ENCODE measurements at places on chromosomes 5 and 9.

DNA sequence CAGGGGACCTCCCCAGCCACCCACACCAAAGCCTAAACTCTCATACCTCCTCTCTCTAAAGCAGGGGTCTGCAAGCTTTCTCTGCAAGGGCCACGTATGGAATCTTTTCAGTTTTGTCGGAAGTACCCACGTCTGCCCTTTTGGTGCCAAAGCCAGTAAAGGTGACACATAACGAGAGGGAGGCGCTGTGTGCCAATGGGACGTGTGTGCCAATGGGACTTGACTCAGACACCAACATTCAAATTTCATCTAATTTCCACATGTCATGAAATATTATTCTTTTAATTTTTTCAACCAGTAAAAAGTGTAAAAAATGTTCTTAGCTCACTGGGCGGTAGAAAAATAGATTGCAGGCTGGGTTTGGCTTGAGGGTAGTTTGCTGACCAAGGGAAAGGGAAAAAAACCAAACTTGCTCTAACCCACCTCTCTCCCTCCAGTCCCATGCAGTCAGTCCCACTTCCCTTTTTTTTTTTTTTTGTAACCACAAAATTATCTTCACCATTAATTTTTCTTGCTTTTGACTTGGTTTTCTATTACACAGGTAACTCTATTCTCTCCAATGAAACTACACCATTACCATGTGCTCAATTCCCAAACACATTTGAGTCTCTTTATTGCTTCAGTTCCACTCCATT is 25.5 kb downstream of the OR2V1 start:
- no peak overlapping the region for H3K27ac ChIP-seq
- peaks cover under 1% of the 10 kb centered on the region for H3K27me3 ChIP-seq
- H3K4me3 ChIP-seq, result no peak overlapping the region
- no peaks in the 10 kb centered on the region for H3K36me3 ChIP-seq

GRCh38 chr5:72557167-72558045 is 50.2 kb upstream of the ZNF366 start:
- DNase-seq, result peak; percentile 65
- no peaks in the 10 kb centered on the region for H3K36me3 ChIP-seq
- no peaks in the 10 kb centered on the region for H3K27me3 ChIP-seq
- peak overlapping the region; percentile 36 for H3K4me3 ChIP-seq

DNA sequence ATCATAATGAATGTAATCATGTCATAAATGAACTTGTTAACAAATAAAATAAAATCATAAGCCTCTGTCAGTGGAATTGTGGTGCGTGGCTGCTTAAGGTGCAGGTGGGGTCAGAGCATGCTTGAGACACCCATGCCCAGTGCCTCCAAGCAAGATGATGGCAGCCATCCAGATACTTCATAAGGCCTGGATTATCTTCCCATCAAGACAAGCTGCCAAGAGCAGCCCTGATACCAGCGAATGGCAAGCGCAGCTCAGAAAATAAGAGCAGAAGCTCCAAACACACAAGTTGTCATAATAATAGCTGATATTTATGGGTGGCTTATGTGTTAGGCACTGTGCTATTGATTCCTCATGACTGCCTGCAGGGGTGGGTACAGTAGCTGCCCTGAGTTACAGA is 21.8 kb upstream of the LMX1B start:
- DNase-seq, result no peak
- H3K4me1 ChIP-seq, result peaks cover 8% of the 10 kb centered on the region
- no peak overlapping the region for H3K4me3 ChIP-seq
- peaks cover 54% of the 10 kb centered on the region for H3K27me3 ChIP-seq
- H3K27ac ChIP-seq, result no peak overlapping the region

GRCh38 chr5:132556153-132556762 is 519 bp upstream of the RAD50 start:
- peaks cover 7% of the 10 kb centered on the region for H3K4me1 ChIP-seq
- no peak for DNase-seq
- H3K27me3 ChIP-seq, result no peaks in the 10 kb centered on the region
- H3K27ac ChIP-seq, result peak overlapping the region; percentile 90
- H3K36me3 ChIP-seq, result peaks cover 11% of the 10 kb centered on the region
- peak overlapping the region; percentile 58 for H3K4me3 ChIP-seq

DNA sequence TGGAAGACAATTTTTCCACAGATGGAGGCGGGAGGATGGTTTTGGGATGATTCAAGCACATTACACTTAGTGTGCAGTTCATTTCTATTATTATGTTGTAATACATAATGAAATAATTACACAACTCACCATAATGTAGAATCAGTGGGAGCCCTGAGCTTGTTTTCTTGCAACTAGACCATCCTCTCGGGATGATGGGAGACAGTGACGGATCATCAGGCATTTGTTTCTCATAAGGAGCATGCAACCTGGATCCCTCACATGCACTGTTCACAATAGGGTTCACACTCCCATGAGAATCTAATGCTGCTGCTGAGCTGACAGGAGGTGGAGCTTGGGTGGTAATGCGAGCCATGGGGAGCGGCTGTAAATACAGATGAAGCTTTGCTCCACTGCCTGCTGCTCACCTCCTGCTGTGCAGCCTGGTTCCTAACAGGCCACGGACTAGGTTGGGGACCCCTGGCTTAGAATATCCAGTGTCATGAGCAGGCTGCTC is 1.6 kb downstream of the STKLD1 start:
- no peaks in the 10 kb centered on the region for H3K27me3 ChIP-seq
- peaks cover 10% of the 10 kb centered on the region for H3K36me3 ChIP-seq
- no peak overlapping the region for H3K4me3 ChIP-seq
- no peak for DNase-seq

DNA sequence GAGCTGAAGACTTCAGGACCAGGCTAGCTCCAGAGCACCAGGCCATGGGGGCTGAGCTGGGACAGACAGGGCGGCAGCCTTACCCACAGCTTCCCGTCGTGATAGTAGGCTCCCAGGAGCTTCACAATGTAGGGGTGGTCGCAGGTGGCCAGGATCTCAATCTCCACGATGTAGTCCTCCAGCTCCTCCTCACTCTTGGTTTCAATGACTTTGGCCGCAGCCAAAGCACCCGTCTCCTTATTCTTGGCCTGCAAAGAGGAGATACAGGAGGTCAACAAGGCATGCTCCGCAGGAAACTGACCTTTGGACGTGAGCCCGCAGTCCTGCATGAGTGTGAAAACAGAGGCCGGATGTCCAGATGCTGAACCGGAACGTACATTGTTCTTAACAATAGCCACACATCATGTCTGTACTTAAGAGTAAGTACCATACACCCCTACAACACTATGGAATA is 31.5 kb downstream of the STK10 start:
- peak; percentile 33 for DNase-seq
- H3K27ac ChIP-seq, result no peak overlapping the region
- H3K27me3 ChIP-seq, result no peaks in the 10 kb centered on the region
- no peak overlapping the region for H3K4me3 ChIP-seq
- no peaks in the 10 kb centered on the region for H3K36me3 ChIP-seq

GRCh38 chr5:139131062-139131461 is 67.1 kb downstream of the SIL1 start:
- no peaks in the 10 kb centered on the region for H3K27me3 ChIP-seq
- no peak overlapping the region for H3K4me3 ChIP-seq
- H3K36me3 ChIP-seq, result no peaks in the 10 kb centered on the region
- H3K27ac ChIP-seq, result no peak overlapping the region
- peaks cover 9% of the 10 kb centered on the region for H3K4me1 ChIP-seq

GRCh38 chr5:93585041-93585766 is 2.2 kb downstream of the NR2F1 start:
- no peak for DNase-seq
- peak overlapping the region; percentile 33 for H3K4me3 ChIP-seq
- H3K27me3 ChIP-seq, result peaks cover 97% of the 10 kb centered on the region
- no peaks in the 10 kb centered on the region for H3K36me3 ChIP-seq
- H3K4me1 ChIP-seq, result no peaks in the 10 kb centered on the region
- peak overlapping the region; percentile 77 for H3K27ac ChIP-seq

- H3K4me3 ChIP-seq, result no peak overlapping the region
- no peak overlapping the region for H3K27ac ChIP-seq
- no peaks in the 10 kb centered on the region for H3K27me3 ChIP-seq
- H3K4me1 ChIP-seq, result no peaks in the 10 kb centered on the region
- no peak for DNase-seq
- H3K36me3 ChIP-seq, result no peaks in the 10 kb centered on the region
These were observed 69.4 kb upstream of the FBXL17 start for GRCh38 chr5:108451269-108451668.

DNA sequence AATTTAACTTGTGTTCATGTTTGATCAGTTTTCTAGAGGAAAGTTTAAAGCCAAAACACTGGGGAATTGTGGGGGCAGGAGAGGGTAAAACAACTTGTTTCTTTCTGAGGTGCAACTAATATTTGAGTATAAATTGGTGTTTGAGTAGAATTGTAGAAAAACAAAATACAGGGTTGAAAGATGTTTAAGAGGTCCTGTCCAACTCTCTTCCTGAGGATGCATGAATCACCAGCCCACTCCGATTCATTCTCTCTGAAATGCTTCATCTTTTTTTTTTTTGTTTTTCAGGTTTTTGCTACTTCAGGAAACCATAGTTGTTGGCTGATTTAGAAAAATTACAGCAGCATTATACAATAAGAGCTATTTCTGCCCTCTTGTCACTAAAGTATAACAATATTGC is 42.4 kb upstream of the TMC1 start:
- H3K27ac ChIP-seq, result no peak overlapping the region
- DNase-seq, result no peak
- no peaks in the 10 kb centered on the region for H3K27me3 ChIP-seq
- H3K36me3 ChIP-seq, result no peaks in the 10 kb centered on the region

DNA sequence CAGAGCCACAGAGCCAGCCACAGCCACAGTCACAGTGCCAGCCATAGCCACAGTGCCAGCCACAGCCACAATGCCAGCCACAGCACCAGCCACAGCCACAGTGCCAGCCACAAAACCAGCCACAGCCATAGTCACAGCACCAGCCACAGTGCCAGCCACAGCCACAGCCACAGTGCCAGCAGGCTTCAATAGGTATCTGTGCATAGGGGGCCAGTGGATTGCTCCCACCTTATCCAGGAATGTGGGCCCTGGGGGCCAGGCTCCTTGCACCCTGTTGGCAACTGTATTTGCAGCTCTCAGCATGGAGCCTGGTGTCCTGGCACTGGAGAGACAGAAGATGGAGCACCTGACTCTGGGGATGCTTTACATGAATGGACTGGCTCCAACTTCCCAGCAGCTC is 111.7 kb upstream of the IRX2 start:
- H3K4me3 ChIP-seq, result no peak overlapping the region
- H3K4me1 ChIP-seq, result no peaks in the 10 kb centered on the region
- no peak overlapping the region for H3K27ac ChIP-seq
- H3K27me3 ChIP-seq, result no peaks in the 10 kb centered on the region
- DNase-seq, result no peak

DNA sequence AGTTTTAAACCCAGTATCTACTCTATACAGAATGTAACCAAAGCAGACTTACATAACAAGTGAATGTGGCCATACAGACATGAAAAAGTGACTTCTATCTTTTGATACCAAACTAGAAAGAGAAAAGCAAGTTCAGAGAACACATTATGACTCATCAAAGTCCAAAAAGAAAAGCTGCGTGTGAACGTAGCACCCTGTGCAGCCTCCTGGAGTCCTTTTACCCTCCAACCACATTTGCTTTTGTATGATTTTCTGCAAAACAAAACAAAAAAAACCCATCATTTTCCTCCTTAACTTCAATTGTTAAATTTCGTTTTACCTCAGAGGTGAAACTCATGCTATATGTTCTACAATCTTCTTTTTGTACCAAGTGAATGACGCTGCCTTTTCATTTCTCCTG is 2.8 kb upstream of the SMARCA2 start:
- no peak overlapping the region for H3K27ac ChIP-seq
- no peak overlapping the region for H3K4me3 ChIP-seq
- no peaks in the 10 kb centered on the region for H3K36me3 ChIP-seq
- no peaks in the 10 kb centered on the region for H3K27me3 ChIP-seq
- DNase-seq, result no peak

DNA sequence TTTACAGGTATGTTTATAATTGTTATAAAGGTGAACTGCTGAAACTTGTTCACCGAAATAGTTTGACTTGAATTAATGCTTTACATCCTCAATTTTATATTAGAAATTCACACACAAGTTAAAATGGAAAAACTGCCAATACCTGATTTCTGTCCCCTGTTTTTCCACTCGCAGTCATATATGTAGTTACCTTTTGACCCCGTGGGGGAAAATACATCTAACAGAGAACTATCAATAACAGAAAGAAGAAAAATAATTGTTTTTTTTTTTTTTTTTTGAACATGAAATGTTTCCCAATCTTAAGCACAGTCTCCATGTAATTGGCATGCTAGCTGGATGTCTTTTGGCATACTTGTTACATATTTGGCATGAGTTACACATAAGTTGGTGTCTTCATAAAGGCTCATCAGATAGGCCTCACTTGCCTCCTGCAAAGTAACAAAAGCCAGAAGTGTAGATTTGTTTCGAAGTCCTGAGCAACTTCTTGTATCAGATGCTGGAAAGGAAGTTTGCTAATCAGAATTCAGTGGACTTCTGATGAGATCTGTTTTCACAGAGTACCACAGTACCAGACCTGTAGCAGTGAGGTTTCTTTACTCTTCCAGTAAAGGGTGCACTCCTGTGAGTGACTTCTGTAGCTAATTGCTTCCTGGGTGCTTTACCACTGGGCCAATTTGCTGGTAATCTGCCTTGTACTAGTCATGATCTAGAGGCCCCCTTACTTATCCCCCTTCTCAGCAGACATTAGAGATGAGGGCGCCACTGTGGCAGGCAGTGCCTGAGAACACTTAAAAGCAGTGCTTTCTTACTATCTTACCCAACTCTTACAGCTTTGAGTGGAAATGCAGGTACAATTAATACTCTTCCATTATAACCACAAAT is 36.2 kb upstream of the CXXC5 start:
- H3K4me1 ChIP-seq, result peaks cover 4% of the 10 kb centered on the region
- H3K36me3 ChIP-seq, result peaks cover 31% of the 10 kb centered on the region
- H3K27me3 ChIP-seq, result no peaks in the 10 kb centered on the region
- H3K4me3 ChIP-seq, result no peak overlapping the region

GRCh38 chr5:125778791-125779190 is 644.4 kb upstream of the GRAMD2B start:
- no peak for DNase-seq
- H3K4me3 ChIP-seq, result no peak overlapping the region
- no peak overlapping the region for H3K27ac ChIP-seq
- H3K36me3 ChIP-seq, result no peaks in the 10 kb centered on the region

- H3K4me3 ChIP-seq, result no peak overlapping the region
- no peaks in the 10 kb centered on the region for H3K36me3 ChIP-seq
- H3K4me1 ChIP-seq, result no peaks in the 10 kb centered on the region
- no peak for DNase-seq
- no peak overlapping the region for H3K27ac ChIP-seq
These were observed 155.7 kb downstream of the CDK5RAP2 start for GRCh38 chr9:120424248-120424647.

- DNase-seq, result no peak
- H3K4me3 ChIP-seq, result no peak overlapping the region
- no peaks in the 10 kb centered on the region for H3K36me3 ChIP-seq
- H3K4me1 ChIP-seq, result no peaks in the 10 kb centered on the region
These were observed 35.0 kb upstream of the ANKH start for GRCh38 chr5:14906628-14907027.

- H3K36me3 ChIP-seq, result no peaks in the 10 kb centered on the region
- no peak for DNase-seq
- no peak overlapping the region for H3K4me3 ChIP-seq
- H3K27ac ChIP-seq, result no peak overlapping the region
These were observed 175.1 kb downstream of the HCN1 start for GRCh38 chr5:45521067-45521466.

GRCh38 chr5:173103411-173103810 is 40.9 kb upstream of the BNIP1 start:
- no peak for DNase-seq
- H3K4me1 ChIP-seq, result no peaks in the 10 kb centered on the region
- H3K27ac ChIP-seq, result no peak overlapping the region
- no peaks in the 10 kb centered on the region for H3K27me3 ChIP-seq

Measured in left lung (tissue), 14 donors.